ENCODE measurements at places on chromosomes 13 and 19. TPM values are rescaled to one million over a fixed set of nuclear protein-coding genes. Genes with fewer than 3 reads are reported as not detected.

Gene MRPS31
- 39.5 TPM for total RNA-seq

Gene PODNL1
- not detected for total RNA-seq

- DNase-seq: no peak
These were observed 34.0 kb downstream of the ARHGEF18 start for GRCh38 chr19:7382694-7383093.

GRCh38 chr13:43908156-43909126 is 28.7 kb downstream of the LACC1 start:
- DNase-seq: no peak

GRCh38 chr13:83765796-83766195 is 116.5 kb downstream of the SLITRK1 start:
- no peak for DNase-seq

DNA sequence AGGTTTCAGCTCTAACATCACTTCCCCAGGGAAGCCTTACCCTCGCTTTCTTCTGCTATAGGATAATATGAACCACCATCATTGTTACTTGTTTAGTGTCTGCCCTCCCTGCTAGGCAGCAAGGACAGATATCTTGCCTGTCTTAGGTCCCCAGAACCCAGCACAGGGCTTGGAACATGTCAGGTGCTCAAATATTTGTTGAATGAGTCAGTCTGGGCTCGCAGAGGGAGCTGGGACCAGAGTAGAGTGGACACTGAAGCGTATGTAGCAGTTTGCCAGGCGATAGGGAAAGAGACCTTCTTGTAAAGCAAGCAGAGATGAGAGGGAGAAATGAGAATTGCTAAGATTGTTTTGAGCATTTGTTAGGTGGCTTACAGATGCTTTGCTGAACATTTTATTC is 11.7 kb downstream of the BCKDHA start:
- DNase-seq: no peak

DNA sequence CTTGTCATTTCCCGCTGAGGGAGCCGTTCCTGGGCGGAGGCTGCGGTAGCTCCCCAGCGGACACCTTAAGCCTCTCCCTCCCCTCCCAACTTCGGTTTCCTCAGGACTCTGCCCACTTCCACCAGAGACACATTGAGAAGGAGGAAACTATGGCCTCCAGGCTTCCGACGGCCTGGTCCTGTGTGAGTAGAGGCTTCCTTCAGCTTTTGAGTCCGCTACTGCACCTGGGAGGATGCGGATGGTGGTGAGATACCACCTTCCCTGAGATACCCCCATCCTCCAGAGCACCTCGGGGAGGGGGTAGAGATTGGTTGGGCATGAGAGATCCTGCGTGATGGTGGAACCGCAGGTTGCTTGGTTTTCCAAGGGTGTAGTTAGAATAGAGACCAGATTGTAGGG is 955 bp downstream of the ZNF274 start:
- DNase-seq: peak; percentile 11
